ENCODE measurements at places on chromosomes 3 and 15.

GRCh38 chr15:86647810-86648440 lies 568.3 kb downstream of the AGBL1 start:
- no peak for DNase-seq

- no peak for DNase-seq
Measured at GRCh38 chr3:116872688-116873087, 163.1 kb downstream of the TUSC7 start.

- no peak for DNase-seq
Measured at GRCh38 chr3:118960876-118961450, 73.7 kb downstream of the IGSF11 start.

- DNase-seq = no peak
Measured at GRCh38 chr3:178982137-178982536, 89.5 kb downstream of the ZMAT3 start.

DNA sequence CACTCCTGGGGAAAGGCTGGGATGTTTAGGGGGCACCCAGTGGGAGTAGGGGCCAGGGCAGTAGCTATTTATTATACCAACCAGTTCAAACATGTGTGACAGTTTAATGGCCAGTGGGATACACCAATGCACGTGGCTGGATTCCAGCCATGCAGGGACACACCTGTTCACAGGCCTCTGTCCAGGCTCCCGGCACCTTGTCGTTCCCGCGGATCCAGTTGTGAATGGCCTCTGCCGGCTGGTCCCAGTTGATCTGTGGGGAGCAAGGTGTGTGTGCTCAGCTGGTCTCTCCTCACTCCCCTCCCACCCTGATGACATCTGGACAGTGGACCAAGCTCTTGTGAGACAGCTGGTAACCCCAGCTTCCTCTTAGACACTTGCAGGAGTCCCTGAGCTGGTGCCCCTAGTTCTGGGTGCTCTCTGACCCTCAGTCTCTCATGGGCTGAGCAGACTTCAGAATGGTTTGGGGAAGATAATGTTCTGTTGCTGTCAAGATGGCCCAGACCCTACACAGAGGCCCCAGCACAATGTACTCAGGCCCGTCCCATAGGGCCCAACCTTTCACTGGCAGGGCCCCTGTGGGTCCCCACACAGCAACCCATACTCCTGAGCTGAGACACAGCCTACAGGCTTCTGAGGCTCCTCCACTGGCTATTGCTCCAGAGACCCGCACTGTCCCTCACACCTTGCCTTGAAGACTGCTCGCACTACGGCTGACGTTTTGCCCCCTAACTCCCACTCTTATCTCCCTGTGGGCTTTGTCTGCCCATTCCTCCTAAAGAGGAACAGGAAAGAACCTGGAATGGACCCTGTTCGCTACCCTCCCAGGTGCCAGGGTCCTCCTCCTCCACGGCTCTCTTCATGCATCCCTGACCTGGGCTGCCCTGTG lies 25.8 kb downstream of the ALDH1L1 start:
- no peak for DNase-seq

DNA sequence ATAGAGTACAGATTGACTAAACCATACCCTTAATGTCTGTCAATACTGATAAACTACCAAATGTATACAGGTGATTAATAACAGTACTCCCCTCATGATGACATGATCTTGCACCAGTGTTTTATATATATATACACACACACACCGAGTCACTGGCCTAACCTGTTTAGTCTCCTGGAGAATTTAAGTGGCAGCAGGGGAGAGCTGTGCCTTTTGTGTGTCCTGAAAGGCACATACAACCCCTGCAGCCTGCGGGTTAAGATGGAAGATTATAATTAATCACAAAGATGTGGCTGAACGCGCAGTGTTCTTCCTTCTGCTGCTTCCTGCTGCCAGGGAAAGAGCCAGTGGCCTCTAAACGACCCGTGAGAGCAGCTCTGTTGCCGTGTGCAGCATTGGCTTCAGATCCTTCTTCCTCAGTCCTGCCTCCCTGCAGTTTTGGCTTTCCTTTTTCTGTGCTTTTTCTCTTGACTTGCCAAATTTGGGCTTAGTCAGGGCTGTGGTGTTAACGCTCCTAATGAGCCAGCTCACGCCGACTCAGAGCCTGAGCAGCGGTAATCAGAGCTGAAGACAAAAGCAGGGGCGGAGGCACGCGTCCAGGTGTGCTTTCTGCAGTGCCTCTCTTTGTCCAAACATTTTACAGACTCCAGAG lies 42.5 kb upstream of the UBE3A start:
- no peak for DNase-seq

GRCh38 chr15:29651476-29652233 lies 170.6 kb downstream of the TJP1 start:
- no peak for DNase-seq

- no peak for DNase-seq
Measured at GRCh38 chr15:47812470-47812999, 95.2 kb downstream of the SEMA6D start.

GRCh38 chr3:7658294-7658693 lies 797.4 kb downstream of the GRM7 start:
- DNase-seq = no peak

DNA sequence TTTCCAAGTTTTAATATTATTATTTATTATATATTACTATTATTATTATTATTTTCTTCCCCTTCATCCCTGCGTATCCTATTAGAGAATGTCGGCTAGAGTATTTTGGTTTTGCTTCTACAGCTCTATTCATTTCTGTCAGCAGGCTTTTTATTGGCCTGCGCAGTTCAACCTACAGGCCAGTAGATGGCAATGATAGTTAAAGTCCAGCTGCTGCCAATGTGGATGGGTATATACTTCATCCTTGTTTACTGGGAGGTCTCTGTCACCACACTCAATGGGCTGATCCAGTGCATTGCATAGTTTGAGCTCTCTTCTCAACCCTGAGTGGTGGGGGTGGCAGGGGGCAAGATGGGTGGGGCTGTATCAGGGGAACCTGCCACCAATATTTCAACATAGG lies 799.8 kb downstream of the NSUN3 start:
- no peak for DNase-seq

- DNase-seq = no peak
Measured at GRCh38 chr15:37249249-37249648, 148.9 kb upstream of the MEIS2 start.

DNA sequence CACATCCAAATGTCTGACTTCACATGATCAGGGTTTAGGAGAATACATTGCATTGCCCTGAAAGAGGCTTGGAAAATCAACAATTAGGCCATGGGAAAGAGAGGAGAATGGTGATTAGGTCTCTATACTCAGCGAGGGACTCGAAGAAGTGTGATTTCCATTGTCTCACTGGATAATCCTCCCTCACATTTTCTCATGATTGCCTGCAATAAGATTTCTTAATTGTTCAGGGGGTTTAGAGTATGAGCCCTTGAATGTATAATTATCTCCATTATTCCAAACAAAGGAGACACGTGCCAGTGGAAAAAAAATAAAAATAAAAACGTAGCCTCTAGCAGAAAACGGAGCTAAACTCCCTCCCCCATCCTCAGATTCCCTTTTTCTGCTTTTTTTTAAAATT lies 173.2 kb downstream of the TPRG1 start:
- no peak for DNase-seq

- no peak for DNase-seq
Measured at GRCh38 chr3:129032716-129033115, 27.9 kb upstream of the GP9 start.

DNA sequence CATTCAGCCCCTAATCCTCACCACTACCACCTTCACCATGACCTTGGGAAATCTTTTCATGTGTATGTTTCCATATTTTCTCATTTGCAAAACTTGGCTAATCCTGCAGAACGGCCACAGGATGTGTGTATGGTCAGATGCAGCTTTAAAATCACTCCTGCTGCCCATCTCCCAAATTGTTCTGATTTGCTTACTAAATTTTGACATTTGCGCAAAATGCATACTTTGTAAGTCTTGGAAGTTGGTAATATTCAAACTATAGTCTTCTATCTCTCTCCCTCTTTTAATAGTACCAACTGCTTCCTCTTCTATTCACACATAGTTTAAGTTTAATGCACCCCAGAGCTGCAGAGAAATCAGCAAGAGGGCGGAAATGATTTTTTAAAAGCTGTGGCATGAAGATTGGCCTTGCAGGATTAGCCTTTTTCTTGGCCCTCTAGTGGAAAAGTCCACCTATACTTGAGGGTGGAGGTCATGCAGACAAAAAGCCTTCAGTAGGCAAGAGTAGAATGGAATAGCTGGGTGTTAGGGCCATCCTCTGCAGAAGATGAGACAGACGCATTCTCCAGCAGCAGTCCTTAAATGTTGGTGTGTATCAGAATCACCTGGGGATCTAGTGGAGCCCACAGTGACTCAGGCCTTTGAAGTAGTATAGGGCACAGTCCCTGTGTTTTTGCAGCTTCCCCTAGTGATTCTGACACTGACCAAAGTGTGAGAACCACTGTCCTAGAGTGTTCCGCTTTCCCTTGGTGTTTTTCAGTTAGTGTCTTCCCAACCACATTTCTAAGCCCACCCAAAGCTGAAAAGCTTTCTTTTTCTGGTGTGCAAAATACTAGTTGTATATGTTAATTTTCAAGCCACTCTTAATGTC lies 181.7 kb downstream of the CHST2 start:
- no peak for DNase-seq

- no peak for DNase-seq
Measured at GRCh38 chr15:45386974-45387373, 8.6 kb upstream of the GATM start.

DNA sequence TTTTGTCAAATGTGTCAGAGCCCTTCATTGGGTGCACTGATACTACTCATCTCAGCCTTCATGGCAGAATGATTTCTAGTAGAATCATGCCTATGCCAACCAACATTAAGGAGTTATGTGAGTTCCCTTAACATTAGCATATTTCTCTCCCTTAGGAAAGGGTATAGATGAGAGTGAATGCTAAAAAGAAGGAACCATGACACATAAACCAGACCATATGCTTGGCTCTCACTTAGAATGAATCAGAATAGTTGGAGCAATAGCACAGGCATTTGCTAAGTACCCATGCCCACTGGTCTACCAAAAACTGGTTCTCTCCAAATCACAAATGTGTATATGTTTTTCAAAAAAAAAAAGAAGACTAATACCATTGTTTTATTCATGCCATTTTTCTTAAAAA lies 51.1 kb downstream of the STRIT1 start:
- DNase-seq = no peak

GRCh38 chr3:115350606-115351005 lies 203.5 kb upstream of the ZBTB20 start:
- DNase-seq = no peak

GRCh38 chr3:172148241-172148640 lies 108.9 kb downstream of the FNDC3B start:
- no peak for DNase-seq

GRCh38 chr15:71610728-71611552 lies 199.4 kb upstream of the NR2E3 start:
- DNase-seq = no peak

DNA sequence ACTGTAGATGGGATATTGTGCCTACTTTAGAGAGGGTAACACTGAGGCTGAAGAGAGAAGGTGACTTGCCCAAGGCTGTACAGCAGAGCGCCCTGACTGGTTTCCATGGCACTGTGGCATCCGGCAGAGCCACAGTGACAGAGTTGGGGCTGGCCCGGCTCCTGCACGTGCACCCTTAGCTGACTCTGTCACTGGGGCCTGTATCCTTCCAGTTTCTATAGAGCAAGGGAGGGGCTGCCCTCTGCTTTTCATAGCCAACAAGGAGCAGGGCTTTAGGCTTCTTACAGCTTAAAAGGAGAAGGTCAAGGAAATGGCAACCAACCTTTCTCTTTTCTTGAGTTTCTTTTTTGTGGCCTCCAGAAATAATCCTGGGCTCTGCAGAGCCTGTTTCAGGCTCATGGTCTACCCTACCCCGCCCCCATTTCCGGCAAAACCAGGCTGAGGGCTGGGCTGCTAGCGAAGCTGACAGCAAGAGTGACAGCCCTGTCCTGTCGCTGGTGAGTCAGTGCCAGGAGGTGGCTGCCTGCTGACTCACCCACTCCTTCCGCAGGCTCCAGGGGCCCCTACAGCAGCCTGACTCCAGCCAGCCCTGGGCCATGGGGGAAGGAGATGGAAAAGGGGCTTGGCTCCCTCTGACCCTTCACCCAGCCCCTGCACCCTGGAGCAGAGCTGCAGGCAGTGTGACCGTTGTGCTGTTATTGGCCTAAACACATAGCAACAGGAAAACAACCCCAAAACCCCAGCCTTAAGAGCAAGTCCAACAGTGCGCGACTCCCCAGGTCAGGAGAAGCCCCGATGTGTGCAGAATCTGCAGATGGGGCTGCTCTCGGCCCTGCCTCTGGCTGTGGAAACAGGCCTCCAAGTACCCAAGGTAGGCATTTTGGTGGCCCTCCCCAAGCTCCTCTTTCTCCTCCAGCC lies 29.8 kb downstream of the SLC6A6 start:
- peak; percentile 89 for DNase-seq

DNA sequence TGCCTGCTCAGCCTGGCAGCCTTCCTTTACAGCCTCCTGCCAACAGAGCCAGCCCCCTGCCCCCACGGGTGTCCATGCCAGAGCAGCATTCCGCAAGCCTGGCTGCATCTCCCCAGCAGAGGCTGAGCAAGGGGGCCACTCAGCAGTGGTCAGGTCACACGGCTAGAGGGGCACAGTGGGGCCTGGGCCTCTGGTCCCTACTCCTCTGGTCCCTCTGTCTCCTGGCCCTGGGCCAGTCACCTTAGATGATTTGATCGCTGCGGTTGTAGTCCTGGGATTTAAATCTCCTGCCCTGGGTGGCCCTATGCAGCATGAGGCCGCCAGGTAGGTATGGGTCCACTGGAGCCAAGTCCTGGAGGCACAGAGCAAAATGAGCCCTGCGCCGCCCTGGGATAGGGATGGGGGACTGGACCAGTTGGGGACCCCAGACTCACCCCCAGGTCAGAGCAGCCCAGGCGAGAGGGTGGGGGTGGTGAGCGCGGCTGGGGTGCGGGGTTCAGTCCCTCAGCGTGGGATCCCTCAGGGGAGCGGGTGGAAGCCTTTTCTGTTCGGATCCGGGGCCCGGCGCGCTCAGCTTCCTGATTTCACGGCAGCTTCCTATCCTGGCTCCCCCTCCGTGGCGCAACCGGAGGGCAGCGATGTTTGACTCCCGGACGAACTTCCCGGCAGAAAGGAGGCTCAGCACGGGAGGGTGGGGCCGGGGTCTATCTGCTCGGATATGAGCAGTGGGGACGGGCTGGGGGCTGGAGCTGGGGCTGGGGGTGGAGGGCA lies at the start of gene ZBTB47:
ZBTB47 (plus strand) TSS at position 138 of the 771 bp plus-strand sequence. CDS start 4,659 bp downstream, outside the sequence.
- DNase-seq = no peak

- DNase-seq = no peak
Measured at GRCh38 chr3:5645692-5646410, 458.3 kb downstream of the EDEM1 start.

GRCh38 chr15:32729700-32730395 lies 12.0 kb downstream of the GREM1 start:
- DNase-seq = no peak
